Cardiac muscle cell (in vitro differentiated cells and primary cell): ENCODE measurements at places on chromosomes 1 and 21. TPM values are rescaled to one million over a fixed set of nuclear protein-coding genes. Genes with fewer than 3 reads are reported as not detected.

PLEKHG5 gene
- polyA plus RNA-seq: 9.6 and 18.7 TPM in 2 replicates

PDPN gene
- 13.0 and 24.9 TPM in 2 replicates for polyA plus RNA-seq

CDK11B gene
- 16.6 and 17.9 TPM in 2 replicates for polyA plus RNA-seq

ARHGAP30 gene
- polyA plus RNA-seq: 1.8 and 1.9 TPM in 2 replicates

NLRP3 gene
- polyA plus RNA-seq: not detected in 2 replicates

ZNF683 gene
- not detected in 2 replicates for polyA plus RNA-seq

IFNLR1 gene
- 9.4 and 15.2 TPM in 2 replicates for polyA plus RNA-seq

HUNK gene
- polyA plus RNA-seq: 9.2 and 13.2 TPM in 2 replicates

GPR3 gene
- 2.8 and 3.1 TPM in 2 replicates for polyA plus RNA-seq

RHD gene
- polyA plus RNA-seq: 0.70 and 1.1 TPM in 2 replicates

SNX7 gene
- 35.9 and 42.2 TPM in 2 replicates for polyA plus RNA-seq

AKR7A3 gene
- polyA plus RNA-seq: 0.26 and 0.96 TPM in 2 replicates

TRIM67 gene
- polyA plus RNA-seq: not detected in 2 replicates

DCST1 gene
- 0.27 and 0.57 TPM in 2 replicates for polyA plus RNA-seq

SPRR1B gene
- polyA plus RNA-seq: not detected in 2 replicates

SEC16B gene
- polyA plus RNA-seq: 0.17 and 0.53 TPM in 2 replicates

C1QA gene
- not detected in 2 replicates for polyA plus RNA-seq

HNRNPR gene
- 149 and 154 TPM in 2 replicates for polyA plus RNA-seq

CFAP45 gene
- polyA plus RNA-seq: not detected in 2 replicates

KCNJ6 gene
- polyA plus RNA-seq: 0.22 TPM in 1 of 2 replicates, not detected in the other

SLAMF9 gene
- polyA plus RNA-seq: not detected in 2 replicates

TMOD4 gene
- 0.44 TPM in 1 of 2 replicates, not detected in the other for polyA plus RNA-seq

LPAR3 gene
- 5.1 and 6.1 TPM in 2 replicates for polyA plus RNA-seq

KCNE2 gene
- polyA plus RNA-seq: 0.82 and 2.7 TPM in 2 replicates

TRIM58 gene
- polyA plus RNA-seq: 2.2 and 2.6 TPM in 2 replicates

KIAA0040 gene
- polyA plus RNA-seq: 1.4 and 2.4 TPM in 2 replicates

CNKSR1 gene
- 7.5 and 7.6 TPM in 2 replicates for polyA plus RNA-seq

PLA2G4A gene
- polyA plus RNA-seq: 0.50 TPM in 1 of 2 replicates, not detected in the other

PBX1 gene
- 43.5 and 54.5 TPM in 2 replicates for polyA plus RNA-seq

OR2L8 gene
- polyA plus RNA-seq: not detected in 2 replicates

AADACL3 gene
- polyA plus RNA-seq: not detected in 2 replicates

KRTAP19-1 gene
- polyA plus RNA-seq: not detected in 2 replicates

PRAMEF8 gene
- not detected in 2 replicates for polyA plus RNA-seq

PKP1 gene
- polyA plus RNA-seq: not detected in 2 replicates

FCRL1 gene
- polyA plus RNA-seq: not detected in 2 replicates

DAB1 gene
- polyA plus RNA-seq: 24.1 and 32.5 TPM in 2 replicates

CLCNKB gene
- 24.8 and 84.3 TPM in 2 replicates for polyA plus RNA-seq

BTG2 gene
- polyA plus RNA-seq: 64.2 and 66.0 TPM in 2 replicates

MROH7 gene
- polyA plus RNA-seq: 7.0 and 10.0 TPM in 2 replicates

LDLRAD1 gene
- not detected in 2 replicates for polyA plus RNA-seq

NPR1 gene
- 1.7 and 3.9 TPM in 2 replicates for polyA plus RNA-seq

CHAF1B gene
- polyA plus RNA-seq: 2.4 and 5.0 TPM in 2 replicates

G0S2 gene
- 40.0 and 45.9 TPM in 2 replicates for polyA plus RNA-seq

GPR37L1 gene
- 0.79 TPM in 1 of 2 replicates, not detected in the other for polyA plus RNA-seq
